A172 (cell line): ENCODE measurements at places on chromosomes 3 and 15.

GRCh38 chr3:14816359-14816758 lies 2.4 kb upstream of the FGD5 start:
- DNase-seq, result no peak

DNA sequence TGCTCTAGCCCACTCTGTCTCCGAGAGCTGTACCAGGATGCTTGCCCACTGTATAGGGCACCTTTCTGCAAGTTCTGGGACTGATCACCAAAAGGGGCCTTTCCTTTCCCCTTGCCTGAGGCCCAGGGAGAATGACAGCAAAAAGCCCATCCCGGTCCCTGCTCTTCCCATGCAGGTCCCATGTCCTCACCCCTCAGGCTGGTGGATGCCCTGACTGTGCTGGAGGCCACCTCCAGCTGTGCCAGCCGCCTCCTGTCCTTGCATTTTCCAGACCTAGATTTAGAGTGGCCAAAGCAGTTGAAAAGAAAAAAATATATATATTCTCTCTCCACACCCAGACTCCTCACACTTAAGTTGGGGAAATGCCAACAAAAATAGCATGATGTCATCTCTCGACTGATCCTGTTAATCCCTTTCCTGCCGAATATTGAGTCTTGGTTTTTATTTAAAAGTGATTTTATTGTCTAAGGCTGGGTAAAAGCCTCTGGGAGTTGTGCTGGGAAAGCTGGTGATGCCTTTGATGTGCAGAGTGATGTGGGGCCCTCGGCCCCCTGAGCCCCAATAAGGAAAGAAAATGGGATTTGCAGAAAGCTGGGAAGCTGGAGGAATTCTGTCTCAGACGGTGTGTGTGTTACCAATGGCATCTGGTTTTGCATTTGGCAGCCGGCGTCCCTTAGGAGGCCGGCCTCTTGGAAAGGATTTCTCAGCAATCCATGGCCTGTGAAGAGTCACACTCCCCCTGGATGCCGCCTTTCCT lies 29.3 kb upstream of the TPM1 start:
- DNase-seq, result peak; percentile 81

DNA sequence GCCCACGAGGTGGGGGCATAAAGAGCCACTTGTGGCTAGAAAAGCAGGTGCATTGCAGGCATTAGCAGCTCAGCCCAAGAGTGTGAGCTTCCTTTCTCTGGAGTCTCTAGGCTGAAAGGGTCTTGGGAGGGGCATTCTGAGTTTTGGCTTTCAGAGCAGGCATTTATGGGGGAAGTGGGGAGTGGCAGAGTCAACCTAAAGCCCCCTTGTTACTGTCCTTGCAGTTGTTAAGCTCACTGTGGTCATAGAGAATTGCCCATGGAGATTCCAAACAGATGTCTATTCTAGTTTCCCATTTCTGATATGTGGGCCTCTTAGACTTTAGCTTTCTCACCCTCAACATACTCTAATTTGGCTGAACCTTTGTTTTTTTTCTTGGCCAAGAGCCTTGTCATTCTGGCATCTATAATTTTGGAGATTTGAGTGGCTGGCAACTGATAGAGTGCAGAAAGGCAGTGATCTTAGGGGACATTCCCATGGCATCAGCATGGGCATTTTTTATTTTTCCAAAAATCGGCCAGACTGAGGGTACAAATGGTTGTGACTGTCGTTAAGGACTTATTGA lies 217.9 kb downstream of the THSD4 start:
- DNase-seq, result no peak

DNA sequence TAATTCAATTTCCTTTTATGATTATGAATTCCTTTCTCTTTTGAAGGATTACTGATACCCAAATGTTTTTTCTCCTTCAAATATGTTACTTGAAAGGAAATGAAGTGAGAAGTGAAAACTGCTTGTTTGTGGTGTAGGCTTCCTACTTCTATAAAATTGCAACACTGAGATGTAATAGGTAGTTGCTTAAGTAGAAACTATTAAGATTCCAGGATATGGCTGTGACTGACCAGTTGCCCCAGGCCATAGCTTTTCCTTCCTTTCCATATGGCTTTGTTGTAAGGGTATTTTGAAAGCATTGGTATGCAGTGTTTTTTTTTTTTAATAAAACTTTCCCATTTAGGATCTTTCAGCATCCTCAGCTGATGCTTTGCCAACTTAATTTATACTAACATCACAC lies 28.5 kb downstream of the DNAJC13 start:
- DNase-seq, result peak; percentile 50

DNA sequence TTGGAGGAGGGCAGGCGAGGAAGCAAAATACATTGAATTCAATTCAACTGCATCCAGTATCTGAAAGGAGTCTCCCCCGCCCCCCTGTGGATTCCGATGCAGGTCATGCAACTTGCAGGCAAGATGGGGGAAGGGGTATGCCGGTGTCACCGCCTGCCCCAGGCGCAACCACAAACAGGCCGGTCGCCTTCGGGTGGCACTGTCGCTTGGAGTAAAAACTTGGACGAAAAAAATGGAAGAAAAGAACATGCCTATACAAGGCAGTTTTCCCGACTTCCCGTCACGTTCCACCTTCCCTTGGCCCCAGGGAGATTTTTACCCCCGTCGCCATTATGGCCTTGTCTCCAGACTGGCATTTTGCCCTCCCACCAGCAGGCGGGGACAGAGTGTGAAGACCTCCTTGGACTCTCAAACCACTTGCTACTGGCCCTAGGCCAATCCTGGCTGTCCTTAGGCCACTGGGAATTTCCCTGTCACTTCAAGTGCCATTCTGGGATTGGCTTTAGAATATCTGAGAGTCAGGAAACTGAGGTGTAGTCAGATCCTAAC lies 1.6 kb upstream of the NTRK3 start:
- no peak for DNase-seq

- DNase-seq, result no peak
Measured at GRCh38 chr3:100277255-100277800, 16.5 kb downstream of the TBC1D23 start.

- no peak for DNase-seq
Measured at GRCh38 chr15:67018026-67018425, 47.4 kb upstream of the SMAD3 start.

GRCh38 chr3:172698631-172699030 lies 12.2 kb downstream of the NCEH1 start:
- no peak for DNase-seq

- no peak for DNase-seq
Measured at GRCh38 chr15:88484682-88485331, 17.3 kb downstream of the MRPS11 start.

GRCh38 chr15:99606646-99607045 lies 40.9 kb downstream of the MEF2A start:
- no peak for DNase-seq

DNA sequence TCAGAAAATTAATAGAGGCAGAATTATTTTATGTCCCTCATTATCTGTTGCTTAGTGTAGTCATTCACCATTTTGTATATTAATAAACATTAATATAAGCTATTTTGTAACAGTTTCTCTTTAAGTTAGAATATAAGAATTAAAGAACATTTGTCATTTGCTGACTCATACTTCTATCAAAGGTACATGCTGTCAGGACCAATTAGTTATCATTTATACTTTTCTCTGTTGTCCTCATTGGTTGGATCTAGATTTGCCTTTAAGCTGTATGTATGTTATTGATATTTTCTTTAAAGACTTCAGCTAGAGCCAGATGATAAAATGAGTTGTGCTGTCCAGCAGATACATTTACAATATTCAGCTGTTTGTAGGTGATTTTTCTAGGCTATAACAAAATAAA lies 168.4 kb upstream of the MLF1 start:
- DNase-seq, result no peak

DNA sequence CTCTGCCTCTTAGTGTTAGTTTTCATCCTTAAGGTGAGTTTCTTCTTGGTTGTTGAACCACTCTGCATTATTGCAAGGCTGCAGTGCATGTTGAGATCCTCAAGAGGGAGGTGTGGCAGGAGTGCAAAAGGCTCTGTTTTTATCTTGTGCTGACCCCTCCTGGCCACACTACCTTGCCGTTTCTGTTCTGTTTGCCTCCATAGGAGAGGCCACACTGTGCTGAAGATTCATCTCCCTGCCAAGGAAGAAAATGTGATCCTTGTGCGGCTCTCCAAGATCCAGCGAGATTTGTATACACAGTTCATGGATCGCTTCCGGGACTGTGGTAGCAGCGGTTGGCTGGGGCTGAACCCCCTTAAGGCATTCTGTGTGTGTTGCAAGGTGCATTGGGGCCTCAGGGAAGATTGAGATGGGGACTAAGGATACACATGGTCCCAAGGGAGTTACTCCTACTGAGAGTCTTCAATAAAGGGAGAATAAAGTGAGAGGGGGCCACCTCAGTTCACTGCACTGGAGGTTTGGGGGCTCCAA lies 33.0 kb upstream of the TEX264 start:
- DNase-seq, result peak; percentile 59

GRCh38 chr3:128166971-128167453 lies 13.7 kb downstream of the EEFSEC start:
- DNase-seq, result no peak

DNA sequence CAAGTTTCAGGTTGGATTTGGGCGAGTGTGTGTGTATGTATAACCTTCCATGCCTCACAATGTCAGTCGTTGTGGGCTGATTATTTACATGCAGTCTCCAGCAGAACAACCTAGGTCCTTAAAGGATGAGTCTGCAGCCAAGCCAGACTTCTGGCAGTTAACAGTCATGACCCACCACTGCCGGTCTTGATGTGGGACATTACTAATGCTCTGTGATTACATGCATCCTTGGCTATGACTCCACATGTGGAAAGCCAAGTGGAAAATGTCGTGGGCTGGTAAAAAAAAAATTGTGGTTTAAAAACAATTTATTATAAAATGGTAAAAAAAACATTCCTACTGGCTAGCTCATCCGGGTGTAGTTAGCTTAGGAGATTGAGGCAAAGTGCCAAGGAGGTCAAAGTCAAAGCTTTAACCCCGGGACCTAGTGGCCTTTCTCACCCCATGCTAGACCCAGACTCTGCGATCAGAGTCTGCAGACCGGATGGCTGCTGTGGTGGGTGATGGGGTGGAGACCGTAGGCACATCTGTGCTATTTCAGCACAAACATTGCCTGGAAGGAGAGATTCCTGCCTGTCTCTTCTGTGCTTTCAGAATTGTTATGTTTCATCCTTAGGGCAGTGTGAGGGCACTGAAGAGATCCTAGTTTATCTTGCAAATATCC lies 6.8 kb downstream of the RARRES1 start:
- DNase-seq, result peak; percentile 86

GRCh38 chr3:171028779-171029232 lies 2.3 kb upstream of the SLC2A2 start:
- DNase-seq, result peak; percentile 90

DNA sequence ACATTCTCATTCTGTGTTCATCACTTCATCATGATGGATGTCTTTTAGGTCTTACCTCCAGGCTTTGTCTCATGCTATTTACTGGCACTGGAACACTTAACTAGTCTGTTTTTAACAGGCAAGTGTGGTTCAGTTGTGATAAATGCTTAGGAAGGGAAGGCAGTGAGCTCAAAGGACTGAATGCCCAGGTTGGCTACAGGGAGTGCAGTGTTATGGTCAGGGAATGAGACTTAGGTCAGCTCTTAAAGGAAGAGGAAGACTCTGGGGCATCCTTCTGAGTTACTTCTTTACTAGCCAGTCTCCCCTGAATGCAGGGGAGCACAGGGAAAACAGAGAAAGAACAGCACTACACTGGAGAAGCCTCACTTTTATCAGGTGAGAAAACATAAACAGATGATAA lies 72.6 kb downstream of the TGFBR2 start:
- no peak for DNase-seq

GRCh38 chr3:74538669-74539068 lies 75.8 kb downstream of the CNTN3 start:
- no peak for DNase-seq

DNA sequence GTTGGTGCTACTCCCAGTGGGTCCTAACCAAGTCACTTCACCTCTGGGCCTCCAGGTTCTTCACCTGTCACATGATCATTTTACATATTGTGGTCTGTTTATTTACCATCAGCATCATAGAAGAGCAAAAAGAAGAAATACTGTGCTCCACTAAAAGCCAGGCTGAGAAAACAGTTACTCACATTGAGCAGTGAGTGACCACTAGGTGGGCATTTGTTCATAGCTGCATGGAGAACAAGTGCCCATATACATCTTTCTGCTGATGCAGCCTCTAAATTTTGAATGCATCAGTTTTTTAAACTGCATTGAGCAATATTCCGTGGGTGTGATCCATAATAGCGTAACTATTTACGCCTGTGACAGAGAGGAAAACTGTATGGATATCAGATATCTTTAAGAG lies 76.2 kb downstream of the DCUN1D1 start:
- no peak for DNase-seq

- no peak for DNase-seq
Measured at GRCh38 chr3:15434756-15435155, 7.4 kb downstream of the EAF1 start.

DNA sequence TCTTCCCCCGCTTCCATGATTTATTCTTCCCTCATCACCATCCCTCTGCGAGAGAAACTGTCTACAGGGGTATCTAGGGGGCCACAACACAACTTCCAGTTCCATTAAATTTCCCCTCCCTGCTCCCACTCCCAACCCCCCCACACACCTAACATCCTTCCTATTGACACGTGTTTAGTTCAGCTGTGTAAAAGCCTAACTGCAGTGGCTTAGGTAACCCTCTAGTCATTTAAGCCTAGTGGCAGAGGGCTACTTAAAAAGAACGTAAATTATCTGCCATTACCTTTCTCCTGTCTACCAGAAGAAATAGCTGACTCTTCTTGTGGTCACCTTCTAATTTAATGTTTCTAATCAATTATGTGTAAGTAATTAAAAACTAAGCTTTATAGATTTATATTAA lies 56.3 kb downstream of the ZNF148 start:
- no peak for DNase-seq

DNA sequence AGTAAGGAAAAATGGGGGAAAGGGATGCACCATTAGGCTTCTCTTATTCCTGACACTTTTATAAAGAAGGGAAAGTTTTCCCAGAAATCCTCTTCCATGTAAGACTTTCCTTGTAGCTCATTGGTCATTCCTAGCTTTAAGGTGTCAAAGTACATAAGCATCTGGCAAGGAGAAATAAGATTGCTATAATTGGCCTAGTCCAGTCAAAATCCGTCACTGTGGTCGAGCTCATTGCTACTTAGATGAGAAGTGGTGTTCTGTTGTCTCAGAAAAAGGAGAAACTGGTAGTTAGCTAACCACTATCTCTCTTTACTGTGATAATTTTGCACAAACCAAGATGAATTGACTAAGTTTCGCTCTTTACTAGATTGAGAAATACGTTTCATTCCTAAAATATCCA lies 370.1 kb downstream of the CNTN4 start:
- DNase-seq, result no peak
